ENCODE measurements at places on chromosomes 16 and 17.
A peak's percentile ranks its signal among the peaks of the same experiment; 100 is the strongest.

- no peak for DNase-seq
Observed at GRCh38 chr17:40666331-40666730, 1.4 kb upstream of the KRT222 start.

DNA sequence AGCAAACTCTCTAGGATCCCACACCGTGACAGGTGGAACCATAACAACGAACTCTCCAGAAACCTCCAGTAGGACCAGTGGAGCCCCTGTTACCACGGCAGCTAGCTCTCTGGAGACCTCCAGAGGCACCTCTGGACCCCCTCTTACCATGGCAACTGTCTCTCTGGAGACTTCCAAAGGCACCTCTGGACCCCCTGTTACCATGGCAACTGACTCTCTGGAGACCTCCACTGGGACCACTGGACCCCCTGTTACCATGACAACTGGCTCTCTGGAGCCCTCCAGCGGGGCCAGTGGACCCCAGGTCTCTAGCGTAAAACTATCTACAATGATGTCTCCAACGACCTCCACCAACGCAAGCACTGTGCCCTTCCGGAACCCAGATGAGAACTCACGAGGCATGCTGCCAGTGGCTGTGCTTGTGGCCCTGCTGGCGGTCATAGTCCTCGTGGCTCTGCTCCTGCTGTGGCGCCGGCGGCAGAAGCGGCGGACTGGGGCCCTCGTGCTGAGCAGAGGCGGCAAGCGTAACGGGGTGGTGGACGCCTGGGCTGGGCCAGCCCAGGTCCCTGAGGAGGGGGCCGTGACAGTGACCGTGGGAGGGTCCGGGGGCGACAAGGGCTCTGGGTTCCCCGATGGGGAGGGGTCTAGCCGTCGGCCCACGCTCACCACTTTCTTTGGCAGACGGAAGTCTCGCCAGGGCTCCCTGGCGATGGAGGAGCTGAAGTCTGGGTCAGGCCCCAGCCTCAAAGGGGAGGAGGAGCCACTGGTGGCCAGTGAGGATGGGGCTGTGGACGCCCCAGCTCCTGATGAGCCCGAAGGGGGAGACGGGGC is 1.3 kb downstream of the SPN start:
- no peak for DNase-seq

DNA sequence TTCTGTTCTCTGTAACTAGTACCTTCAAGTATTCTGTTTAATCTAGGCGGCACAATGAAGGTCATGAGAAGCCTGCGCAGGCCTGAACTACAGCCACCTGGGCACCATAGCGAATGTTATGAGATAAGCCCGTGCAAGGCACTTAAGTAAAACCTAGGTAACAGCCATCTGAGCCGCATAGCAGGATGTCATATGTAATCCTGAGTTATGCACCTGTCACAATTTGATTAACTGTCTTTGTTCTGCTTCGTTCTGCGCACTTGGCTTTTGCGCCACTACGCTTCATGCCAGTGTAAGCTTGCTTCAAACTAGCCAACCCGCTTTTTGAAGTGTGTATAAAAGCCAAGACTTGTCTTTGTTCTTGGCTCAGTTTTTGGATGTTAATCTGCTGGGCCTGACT is 449.8 kb downstream of the KCNJ18 start:
- no peak for DNase-seq

DNA sequence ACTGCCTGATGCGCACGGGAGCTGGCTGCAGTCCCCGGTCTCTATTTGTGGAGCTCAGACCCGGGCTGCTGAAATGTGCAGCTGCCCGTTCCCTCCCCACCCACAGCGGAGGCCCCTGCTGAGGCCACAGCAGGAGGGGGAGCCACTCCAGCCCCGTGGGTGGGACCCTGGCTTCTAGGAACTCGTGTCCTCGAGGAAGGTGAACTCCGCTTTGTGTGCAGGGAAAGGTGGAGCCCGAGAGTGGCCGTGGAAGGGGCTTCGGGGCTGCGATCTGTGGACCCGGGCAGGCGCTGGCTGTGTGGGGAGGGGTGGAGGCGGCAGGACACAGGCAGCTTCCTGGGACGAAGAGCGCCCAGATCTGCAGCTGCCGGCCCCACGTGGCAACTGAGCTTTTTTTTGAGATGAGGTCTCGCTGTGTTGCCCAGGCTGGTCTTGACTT is 2.9 kb downstream of the CCDC154 start:
- DNase-seq: no peak

- no peak for DNase-seq
Observed at GRCh38 chr17:82548681-82549303, 29.3 kb downstream of the FOXK2 start.

DNA sequence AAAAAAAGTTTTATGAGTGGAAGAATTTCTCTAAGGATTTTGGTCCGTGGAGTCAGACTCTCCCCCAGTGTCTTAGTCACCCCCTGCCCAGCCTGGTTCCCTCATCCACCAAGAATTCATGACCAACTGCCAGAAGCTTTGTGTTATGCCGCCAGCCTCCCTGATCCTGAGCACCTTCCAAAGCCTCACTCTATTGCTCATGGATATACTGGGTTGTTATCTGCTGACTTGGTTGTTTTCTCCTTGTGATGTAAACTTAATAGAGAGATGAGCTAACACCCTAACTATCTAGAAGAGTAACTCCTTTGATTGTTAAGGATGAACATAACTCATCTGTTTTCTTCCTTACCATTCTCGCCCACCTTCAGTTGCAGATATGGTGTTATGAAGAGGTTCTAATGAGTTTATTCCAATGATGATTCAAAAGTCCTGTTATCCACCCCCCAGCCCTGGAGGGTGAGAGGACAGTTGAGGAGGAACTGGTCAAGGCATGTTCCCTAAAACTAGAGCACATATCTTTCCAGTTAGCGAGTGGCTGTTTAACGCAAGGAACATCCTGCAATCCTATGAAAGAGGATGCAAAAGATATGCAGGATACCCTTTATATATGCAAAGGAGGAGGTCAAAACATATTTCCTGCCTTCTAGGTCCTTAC is 1.5 kb upstream of the PSMD3 start:
- DNase-seq: peak; percentile 16

- no peak for DNase-seq
Observed at GRCh38 chr17:44398692-44399691, 9.5 kb upstream of the ITGA2B start.

DNA sequence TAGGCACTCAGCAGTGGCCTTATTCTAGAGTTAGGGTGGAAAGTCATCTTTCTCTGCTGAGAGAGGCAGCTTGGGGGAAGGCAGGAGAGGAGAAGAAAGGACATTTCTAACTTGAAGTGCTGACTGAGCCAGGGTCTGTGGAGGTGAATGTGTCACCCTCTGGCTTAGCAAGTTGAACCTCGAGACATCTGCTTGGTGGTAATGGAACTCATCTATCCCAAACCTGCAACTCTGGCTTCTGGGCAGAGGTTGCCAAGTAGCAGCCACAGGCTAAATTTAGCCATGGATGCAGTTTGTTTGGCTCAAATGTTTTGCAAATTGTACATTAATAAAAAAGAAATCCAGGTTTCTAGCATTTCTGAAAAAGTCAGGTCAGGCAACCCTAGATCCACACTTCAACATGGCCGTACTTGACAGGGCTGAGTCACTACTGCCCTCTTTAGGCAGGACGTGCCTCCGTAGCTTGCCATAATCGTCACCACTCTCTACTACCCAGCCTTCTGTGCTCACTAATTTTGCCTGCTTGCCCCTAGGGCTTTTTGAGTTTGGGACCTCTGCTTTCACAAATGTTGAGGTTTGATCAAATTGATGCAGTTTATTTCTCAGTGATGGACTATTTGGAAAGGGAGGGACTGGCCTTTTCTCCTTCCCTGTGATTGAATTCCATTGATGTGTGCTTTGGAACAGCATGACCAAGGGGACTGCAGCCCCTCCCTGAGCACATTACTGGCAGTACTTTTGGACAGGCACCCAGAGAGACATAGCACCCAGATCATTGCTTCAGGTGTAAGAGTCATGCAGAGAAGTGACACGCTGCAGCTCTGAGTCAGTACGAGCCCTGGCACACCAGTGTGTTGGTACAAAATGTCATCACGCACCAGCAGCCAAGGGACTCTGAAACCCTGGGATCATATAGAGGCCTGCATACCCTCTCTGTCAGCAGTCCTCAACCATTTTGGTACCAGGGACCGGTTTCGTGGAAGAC is 5.2 kb downstream of the CDH13 start:
- no peak for DNase-seq

DNA sequence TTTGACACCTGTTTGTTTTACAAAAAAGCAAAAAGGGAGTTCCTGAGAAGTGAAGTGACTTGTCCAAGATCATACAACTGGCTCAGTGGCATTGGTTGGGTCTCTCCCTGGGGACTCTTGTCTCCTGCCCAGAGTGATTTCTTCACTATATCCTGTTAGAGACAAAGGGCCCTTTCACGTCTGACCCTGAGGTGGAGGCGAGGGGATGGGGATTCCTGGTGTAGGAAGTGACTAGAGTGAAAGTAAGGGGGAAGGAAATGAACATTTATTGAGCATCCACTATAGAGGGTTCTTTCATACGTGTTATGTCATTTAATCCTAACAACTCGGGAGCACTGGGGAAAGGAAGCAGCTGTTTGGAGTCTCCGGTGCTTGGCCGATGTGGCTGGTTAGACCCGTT is 9.0 kb downstream of the ITGB3 start:
- no peak for DNase-seq

- no peak for DNase-seq
Observed at GRCh38 chr16:16001596-16002255, 52.3 kb downstream of the ABCC1 start.

- DNase-seq: peak; percentile 99
Observed at GRCh38 chr17:51046514-51047384, 73.9 kb downstream of the SPAG9 start.

DNA sequence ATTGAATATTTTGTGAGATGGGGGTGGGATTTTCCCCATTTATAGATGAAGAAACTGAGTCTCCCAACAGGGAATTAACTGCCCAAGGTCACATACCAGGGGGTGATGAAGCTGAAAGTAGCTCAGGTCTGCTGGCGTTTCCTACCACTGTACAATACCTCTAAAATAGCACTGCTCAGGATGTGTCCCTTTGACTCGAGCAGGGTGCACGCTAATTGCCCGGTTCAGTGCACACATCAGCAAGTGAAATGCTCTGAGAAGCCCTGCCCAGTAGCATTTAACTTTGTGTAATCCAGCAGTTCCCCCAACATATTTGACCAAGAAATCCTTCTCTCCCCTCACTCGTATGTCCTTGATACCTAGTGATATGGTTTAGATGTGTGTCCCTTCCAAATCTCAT is 50.1 kb upstream of the DDX52 start:
- DNase-seq: no peak

GRCh38 chr17:16211590-16211989 is 3.7 kb downstream of the NCOR1 start:
- no peak for DNase-seq

DNA sequence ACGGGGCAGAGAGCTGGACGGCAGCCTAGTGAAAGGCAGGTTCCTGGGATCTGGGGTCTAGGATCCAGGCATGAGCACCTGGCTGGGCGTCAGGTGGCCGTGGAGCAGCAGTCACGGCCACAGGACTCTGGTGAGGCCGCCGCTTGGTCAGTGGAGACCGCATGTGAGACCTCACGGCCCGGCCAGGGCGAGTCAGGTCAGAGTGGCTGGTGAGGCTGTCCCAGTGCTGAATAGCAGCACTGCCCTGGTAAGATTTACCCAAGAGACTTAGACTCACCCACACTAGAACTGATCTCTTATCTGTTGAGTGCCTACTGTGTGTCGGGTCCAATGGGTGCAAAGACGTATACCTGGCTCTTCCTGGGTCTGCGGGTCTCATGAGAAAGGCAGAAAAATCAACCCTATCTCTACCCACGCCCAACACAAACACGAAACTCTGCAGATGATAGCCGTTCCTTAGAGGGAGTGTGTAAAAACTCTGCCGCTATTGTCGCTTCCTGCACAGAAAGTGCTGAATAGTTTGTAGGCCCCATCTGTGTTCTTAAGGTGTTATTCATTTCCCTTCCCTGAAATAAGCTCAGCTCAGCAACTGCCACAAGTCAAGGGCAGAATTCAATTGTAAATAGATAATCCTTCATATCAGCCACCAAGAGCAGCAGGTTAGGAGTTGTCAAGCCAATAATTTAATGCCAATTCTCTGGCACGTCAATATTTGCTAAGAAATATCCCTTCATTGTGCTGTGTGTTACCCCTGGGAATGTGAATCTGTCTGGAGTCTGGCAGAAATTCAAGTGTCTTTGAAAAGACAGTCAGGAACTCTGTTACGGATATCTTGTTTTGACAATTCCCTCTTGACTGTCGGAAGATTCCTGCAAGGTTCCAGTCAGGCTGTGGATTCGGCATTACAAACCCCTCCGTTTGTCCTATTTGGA is 240.0 kb downstream of the NTN1 start:
- no peak for DNase-seq

DNA sequence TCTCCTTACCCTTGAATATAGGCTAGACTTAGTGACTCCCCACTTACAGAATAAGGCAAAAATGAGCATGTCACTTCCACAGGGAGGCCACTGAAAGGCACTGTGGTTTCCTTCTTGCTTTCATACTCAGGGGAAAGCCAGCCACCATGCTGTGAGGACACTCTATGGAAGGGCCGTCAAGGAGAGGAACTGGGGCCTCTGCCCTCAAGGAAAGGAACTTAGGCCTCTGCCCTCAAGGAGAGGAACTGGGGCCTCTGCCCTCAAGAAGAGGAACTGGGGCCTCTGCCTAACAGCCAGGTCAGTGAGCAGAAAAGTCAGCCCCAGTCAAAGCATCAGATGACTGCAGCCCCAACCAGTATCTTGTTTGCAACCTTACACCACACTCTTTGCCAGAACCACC is 30.1 kb downstream of the VPS35 start:
- no peak for DNase-seq

- no peak for DNase-seq
Observed at GRCh38 chr17:54324813-54325212, 502.1 kb downstream of the KIF2B start.

Measured in eye (tissue), 1 donor.